H9 (cell line): ENCODE measurements at places on chromosomes 5 and 9.

- DNase-seq = no peak
Observed at GRCh38 chr5:1262381-1262780, 32.5 kb downstream of the TERT start.

DNA sequence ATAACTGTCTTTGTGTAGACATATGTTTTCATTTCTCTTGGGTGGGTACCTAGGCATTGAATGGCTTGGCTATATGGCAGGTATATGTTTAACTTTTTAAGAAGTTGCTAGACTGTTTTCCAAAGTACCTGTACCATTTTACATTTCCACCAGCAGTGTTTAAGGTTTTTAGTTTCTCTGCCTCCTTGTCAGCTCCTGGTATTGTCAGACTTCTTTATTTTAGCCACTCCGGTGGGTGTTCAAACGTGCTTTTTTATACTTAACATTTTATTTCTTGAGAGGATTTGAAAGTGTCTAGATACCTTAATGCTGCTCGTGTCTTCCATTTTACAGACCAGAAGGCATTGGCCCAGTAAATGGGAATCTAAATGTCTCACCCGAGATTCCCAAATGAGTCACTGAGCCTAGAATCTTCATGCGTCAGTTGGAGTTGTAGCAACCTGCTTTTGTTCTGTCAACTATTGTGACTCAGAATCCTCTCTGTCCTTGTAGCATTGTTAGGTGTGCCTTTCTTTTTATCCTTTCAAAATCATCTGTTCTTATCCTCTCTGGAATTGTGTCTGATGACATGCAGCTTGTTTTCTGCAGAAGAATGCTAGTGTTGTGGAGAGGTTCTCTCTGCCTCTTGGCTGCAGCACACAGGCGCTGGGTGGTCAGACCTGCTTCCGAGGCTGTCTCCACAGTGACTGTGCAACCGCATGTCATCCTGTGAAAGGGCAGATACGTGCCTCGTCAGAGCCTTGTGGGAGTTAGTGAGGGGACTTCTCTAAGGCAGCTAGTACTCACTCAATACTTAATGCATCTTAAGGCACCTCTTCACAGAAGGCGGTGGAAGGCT is 291.8 kb downstream of the AOPEP start:
- no peak for DNase-seq

GRCh38 chr9:133224762-133225161 is 15.7 kb upstream of the OBP2B start:
- DNase-seq = peak; percentile 17

- no peak for DNase-seq
Observed at GRCh38 chr5:107517185-107518033, 153.3 kb downstream of the EFNA5 start.

GRCh38 chr9:16461137-16461840 is 409.2 kb downstream of the BNC2 start:
- DNase-seq = peak; percentile 71

DNA sequence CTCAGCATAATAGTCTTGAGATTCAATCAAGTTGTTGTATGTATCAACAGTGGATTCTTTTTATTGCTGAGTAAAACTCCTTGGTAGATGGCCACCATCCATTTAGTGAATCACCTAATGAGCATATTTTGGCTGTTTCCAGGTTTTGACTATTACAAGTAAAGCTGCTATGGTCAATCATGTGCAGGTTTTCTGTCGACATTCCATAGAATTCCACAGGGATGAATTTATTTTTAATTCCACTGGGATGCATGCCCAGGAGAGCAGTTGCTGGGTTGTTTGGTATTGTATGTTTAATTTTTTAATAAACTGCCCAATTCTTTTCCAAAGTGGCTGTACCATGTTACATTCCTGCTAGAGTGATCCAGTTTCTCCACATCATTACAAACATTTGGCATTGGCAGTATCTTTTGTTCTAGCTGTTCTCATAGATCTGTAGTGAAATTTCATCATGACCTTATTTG is 10.5 kb upstream of the S1PR3 start:
- DNase-seq = no peak

GRCh38 chr5:140855772-140856674 is at the start of gene PCDHA10:
Gene PCDHA10 (plus strand): TSS chr5:140855897. CDS start chr5:140856049, 152 bp downstream.
- DNase-seq = peak; percentile 60

GRCh38 chr5:42666869-42667268 is 89.7 kb upstream of the CCDC152 start:
- no peak for DNase-seq

DNA sequence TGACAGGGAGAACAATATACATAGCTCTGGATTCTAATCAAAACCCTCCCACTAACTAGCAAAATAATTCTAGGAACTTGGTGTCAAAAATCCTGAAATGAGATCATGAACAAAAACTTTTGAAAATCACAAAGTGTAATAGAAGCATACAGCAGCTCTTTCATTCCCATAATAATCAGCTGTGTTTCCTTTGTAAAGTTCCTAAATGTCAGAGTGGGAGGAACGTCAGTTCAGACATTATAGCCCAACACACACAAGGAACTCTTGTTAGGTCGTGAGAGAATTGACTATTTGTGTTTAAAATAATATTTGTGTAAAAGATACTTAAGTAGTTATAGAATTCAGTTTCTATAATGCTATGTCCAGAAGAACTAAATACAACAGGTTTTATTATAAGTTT is 312.8 kb downstream of the SEMA5A start:
- DNase-seq = no peak

GRCh38 chr5:179768326-179769085 is 25.3 kb upstream of the LTC4S start:
- DNase-seq = peak; percentile 64

GRCh38 chr5:3601911-3602782 is 6.5 kb downstream of the IRX1 start:
- DNase-seq = no peak

DNA sequence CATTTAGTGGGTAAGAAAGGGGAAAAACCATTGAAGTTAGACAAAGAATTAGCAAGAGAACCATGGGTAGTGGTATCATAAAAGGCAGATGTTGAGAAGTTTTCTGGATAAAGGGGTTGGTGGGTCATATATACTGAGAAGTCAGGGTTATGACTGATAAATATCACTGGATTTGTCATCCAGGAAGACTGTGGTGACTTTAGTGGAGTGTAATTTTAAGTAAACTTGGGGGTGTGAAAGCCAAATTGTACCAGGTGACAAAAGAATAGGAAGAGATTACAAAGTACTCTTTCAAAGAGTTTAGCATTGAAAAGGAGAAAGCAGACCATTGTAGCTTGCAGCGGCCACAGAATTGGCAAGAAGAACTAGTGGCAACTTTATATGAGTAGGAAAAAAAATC is 315.2 kb upstream of the DMAC1 start:
- DNase-seq = no peak

DNA sequence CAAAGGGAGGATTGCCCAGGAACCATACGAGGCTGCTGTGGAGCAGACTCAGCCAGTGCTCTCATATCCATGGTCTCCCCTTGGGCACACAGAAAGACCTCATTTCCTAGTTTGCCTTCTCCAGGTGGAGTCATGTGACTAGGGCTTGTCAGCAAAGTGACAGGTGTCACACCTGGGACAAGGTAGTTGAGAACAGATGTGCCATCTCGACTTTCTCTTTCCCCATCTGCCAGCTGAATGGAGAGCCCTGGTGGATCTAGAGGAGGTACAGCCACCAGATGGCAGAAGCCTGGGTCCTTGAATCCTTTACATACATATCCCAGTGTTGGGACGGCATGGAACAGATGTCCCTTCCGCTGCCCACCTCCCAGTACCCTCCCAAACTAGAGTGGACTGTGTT is 42.9 kb upstream of the ALDOB start:
- DNase-seq = no peak

DNA sequence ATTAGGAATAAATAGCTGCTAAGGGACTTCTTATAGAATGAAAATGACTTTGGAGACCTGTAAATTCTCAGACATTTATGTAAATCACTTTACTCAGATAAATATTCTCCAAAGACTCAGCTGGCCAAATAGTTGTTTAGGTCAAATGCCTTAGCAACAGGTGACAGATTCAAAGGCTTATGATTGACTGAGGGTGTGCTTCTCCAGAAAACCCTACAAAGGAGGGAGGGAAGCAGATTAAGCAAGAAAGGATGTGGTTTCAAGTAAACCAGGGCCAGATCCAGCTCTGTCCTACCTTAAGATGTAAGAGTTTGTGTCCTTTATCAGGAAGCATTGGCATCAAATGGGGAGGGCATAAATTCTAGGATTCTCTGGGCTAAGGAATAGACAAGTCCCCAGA is 433.0 kb downstream of the TLE1 start:
- no peak for DNase-seq

- DNase-seq = no peak
Observed at GRCh38 chr5:142935014-142935413, 164.8 kb downstream of the ARHGAP26 start.

DNA sequence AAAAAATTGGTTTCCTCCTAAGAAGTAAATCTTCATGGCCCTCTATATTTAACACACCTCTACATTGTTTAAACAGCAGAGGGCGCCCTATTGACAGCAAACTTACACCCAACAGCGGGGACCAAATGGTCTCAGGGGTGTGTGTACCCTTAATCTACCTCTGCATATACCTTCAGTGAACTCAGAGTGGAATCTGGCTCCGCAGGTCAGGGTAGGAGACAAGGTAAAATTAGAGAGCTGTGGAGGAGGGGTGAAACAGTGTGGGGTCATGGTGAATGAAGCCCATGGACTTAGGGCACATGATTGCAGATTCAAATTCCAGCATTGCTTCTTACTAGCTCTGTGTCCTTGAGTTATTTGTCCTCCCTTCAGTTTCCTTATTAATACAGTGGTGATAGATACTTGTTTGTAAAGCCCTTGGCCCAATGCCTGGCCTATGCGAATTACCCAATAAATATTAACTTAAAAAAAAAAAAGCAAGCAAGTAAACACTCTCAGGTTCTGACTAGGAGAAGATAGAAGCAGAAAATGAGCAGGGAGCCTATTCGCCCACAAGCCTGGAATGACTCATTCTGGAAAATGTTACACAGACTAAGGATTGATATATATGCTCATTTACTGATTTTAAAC is 122.9 kb downstream of the CAVIN4 start:
- DNase-seq = peak; percentile 50

DNA sequence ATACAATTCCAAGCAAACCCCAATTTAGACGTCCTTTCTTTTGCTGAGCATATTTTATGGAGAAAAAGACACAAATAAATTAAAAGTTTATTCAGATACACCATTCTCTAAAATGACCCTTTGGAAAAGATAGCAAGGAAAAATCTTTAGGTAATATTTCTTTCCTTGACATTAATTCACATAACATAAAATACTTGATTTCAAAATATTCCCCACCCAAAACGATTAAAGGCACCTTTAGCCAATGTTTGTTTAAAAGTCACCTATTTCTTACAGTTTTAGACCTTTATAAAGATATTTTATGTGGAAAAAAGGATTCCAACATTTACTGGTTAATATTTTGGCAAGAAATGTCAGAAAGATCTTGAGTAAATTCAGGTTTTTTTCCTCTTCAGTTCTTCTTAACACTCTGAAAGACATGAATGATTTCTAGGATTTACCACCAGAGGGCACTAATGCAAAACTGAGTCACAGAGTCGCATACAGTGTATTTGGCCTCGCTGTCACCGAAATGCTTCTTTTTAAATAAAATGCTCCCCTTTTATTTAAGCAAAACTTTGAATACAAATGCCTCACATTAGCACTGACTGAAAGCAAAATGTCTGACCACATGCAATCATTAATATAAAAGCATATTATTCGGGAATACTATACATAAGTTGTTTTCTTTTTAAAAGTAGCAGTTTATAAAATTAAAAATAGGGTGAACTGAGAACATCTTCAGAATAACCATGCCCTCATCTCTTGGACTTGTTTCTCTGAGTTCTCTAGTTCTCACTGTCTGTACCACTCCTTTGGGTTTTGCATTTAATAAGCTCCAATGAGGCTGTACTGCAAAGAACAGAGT is 122.5 kb downstream of the SLC1A3 start:
- DNase-seq = no peak

DNA sequence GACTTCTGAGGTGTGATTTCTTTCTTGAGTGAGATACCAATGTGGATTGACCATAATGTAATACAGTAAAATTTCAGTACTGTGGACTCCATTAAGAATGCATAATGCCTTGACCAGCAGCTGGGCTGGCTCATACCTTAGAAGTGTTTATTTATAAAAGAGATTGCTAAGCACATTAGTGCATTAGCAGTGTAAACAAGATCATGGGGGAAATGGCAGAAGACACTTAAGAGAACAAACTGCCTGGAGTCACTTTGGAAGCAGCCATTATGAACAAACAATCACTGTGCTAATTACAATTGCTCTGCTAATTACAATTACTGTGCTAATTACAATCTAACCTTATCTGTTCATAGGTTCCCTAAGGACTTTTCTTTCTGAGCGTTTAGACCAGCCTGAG is 104.2 kb downstream of the TRIM32 start:
- no peak for DNase-seq

DNA sequence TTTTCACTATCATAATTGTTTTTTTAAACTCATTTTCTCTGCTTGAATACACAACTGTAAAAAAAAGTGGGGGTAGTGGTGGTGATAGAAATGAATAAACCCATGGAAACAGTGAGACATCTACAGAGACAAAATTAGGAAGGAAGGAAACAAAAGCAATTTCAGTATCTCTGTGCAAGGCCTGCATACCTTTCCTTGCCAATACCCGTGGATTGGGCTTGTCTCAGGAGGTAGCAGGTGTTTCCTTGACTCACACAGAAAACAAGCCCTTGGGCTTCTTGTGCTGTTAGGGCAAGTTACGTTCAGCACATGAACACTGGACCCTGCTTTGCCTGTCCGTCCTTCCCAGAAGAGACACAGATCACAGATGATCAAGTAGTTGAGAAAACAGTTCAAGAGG is 372.2 kb downstream of the ZSWIM6 start:
- no peak for DNase-seq

- DNase-seq = no peak
Observed at GRCh38 chr9:14395317-14396082, 81.6 kb upstream of the NFIB start.

DNA sequence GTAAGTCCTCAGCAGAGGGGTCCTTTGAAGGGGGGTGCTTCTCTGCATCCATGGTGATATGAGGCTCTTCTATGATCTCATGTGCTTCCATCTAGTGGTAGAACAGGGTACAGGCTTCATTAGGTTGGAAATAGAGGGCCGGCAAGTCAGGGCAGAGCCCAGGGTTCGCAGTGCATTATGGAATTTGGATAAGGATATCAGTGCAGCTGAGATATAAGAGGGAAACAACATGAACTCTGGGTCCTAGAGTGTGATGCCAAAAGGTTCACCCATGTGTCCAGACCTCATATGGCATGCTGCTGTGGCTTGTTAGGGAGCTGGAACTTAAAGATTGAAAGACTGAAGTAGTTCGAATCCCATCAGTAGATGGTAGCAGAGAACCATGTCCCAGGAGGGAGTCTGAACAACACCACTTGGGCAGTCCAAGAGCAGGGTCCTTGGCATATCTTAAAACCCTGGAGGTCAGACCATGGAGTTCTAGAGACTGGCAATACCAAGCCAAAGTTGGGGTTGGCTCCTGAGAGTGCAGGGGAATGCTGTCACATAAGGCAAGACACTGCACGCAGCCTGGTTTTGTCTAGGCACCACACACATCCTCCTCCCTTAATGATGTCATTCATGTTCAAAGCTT is 2.3 kb downstream of the FAM221B start:
- peak; percentile 46 for DNase-seq

GRCh38 chr5:144464306-144464705 is 293.6 kb downstream of the KCTD16 start:
- DNase-seq = no peak
